ENCODE measurements at places on chromosomes 4 and X.

GRCh38 chr4:162853788-162854187 is 312.9 kb downstream of the NAF1 start:
- no peak for DNase-seq

DNA sequence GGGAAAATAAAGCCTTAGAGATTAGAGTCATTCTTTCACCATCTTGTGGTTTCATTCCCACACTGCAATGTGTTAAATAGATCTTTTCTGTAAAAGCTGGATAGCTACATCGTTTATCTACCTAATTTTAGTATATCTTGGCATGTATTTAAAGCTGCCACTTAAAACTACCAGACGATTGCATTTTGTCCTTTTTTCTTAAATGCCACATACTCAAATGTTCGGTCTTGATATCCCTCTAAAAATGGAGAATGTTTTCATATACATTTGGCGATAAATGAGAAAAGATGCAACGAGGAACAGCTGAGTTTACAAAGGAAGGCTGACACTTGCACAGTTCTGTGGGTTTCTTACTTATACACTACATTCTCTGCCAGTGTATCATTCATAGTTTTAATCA is 148.3 kb downstream of the CENPC start:
- no peak for DNase-seq

- DNase-seq = no peak
These were observed 674 bp downstream of the GNPDA2 start for GRCh38 chr4:44725726-44726037.

- DNase-seq = peak; percentile 60
These were observed at the start of gene PLXNB3 for GRCh38 chrX:153763989-153764755. TSS of gene PLXNB3 (plus strand) at chrX:153764249. CDS start at chrX:153765536, 1,287 bp downstream.

- DNase-seq = no peak
These were observed 342.5 kb upstream of the NOCT start for GRCh38 chr4:138673053-138673452.

GRCh38 chrX:18674417-18674787 is 2.5 kb upstream of the RS1 start:
- no peak for DNase-seq

- no peak for DNase-seq
These were observed 135.3 kb upstream of the VCX2 start for GRCh38 chrX:8306291-8306925.

DNA sequence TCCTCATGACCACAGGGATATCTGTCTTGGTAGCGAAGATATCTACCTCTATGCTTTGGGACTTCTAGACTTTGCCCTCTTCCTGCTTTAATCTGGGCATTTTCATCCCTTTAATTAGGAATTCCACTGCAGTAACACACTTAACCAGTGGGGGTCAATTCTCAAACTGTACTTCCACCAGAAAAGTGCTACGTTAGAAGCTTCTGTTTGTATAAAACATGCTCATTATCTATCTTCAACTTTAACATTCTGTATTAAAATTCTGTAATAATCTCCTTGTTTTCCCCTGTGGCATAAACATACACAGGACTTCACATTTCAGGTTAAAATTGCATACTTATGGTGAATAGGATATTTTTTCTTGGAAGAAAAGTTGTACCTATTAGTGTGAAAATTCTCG is 105.6 kb downstream of the AMMECR1 start:
- no peak for DNase-seq

DNA sequence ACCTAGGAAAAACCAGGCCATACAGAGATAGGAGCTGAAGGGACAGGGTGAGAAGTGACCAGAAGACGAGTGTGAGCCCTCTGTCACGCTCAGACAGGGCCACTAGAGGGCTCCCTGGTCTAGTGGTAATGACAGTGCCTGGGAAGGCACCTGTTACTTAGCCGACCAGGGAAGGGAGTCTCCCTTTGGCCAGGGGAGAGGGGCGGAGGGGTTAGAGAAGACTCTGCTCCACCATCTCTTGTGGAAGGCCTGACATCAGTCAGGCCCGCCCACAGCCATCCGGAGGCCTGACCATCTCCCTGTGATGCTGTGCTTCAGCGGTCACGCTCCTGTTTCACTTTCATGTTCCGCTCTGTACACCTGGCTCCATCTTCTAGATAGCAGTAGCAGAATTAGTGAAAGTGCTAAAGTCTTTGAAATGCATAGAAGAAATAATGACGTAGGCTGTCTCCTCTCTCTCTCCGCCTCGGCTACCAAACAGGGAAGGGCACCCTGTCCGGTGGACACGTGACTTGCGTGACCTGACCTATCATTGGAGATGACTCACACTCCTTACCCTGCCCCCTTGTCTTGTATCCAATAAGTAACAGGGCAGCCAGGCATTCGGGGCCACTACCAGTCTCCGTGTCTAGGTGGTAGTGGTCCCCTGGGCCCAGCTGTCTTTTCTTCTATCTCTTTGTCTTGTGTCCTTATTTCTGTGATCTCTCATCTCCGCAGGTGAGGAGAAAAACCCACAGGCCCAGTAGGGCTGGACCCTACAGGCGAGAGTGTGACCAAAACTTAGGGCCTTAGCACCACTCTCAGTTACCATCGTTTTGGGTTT is 26.7 kb downstream of the HTT-AS start:
- DNase-seq = peak; percentile 23

GRCh38 chrX:7061429-7061828 is 86.1 kb upstream of the STS start:
- no peak for DNase-seq

- DNase-seq = no peak
These were observed 3.8 kb downstream of the FGG start for GRCh38 chr4:154608361-154609252.

GRCh38 chr4:38313999-38314561 is 349.9 kb upstream of the KLF3 start:
- peak; percentile 63 for DNase-seq

- DNase-seq = peak; percentile 81
These were observed 122.5 kb downstream of the PTTG2 start for GRCh38 chr4:38082424-38083385.

DNA sequence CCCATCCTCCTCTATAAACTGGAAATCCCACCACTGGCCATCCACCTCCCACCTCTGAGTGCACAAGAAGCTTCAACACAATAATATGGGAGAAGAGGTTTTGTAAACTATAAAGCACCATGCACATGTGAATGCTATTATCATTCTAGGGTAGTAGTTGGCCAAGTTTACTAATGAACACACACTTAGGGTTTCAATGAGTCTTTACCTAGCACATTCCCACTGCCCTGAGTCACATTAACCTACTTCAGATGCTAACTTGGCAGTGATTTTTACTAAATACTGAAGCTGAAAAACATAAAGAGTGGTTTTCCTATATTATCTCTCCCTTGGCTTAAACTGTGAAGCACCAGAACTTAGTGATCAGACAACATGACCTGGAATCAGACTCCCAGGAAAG is 93.9 kb downstream of the SH3KBP1 start:
- peak; percentile 24 for DNase-seq

GRCh38 chrX:109714340-109714958 is 18.6 kb downstream of the ACSL4 start:
- DNase-seq = peak; percentile 86

DNA sequence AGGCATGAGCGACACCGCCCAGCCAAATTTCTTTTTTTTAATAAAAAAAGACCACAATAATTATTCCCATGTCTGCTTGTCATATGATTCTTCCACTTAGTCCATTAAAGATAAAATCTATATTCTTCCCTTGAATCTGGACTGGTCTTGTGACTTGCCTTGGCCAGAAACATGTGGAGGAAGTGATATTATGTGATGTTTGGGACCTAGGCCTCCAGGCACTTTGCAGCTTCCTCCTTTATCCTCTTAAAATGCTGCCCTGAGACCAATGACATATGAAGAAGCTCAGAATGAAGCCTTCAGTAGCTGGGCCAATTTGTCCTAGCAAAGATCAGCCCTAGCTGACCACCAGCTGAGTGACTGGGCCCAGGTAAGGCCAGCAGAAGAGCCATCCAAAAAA is 250.0 kb downstream of the INPP4B start:
- no peak for DNase-seq

DNA sequence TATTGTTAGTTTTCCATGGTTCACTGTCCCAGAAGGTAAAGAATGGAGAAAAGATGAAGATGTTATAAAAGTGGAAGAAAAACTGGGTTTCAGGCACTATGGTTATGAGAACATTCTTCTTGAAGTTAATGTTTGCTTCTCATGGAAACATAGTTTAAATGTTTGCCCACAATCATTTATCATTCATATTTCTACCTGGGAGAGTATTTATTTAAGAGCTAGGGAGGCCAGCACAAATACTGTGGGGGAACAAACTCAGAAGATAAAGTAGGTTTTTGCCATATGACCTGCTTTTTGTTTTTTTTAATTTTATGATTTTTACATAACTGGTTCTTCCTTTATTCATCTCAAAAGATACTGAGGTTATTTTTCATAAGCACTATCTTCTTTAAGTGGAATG is 96.8 kb downstream of the GC start:
- DNase-seq = no peak

DNA sequence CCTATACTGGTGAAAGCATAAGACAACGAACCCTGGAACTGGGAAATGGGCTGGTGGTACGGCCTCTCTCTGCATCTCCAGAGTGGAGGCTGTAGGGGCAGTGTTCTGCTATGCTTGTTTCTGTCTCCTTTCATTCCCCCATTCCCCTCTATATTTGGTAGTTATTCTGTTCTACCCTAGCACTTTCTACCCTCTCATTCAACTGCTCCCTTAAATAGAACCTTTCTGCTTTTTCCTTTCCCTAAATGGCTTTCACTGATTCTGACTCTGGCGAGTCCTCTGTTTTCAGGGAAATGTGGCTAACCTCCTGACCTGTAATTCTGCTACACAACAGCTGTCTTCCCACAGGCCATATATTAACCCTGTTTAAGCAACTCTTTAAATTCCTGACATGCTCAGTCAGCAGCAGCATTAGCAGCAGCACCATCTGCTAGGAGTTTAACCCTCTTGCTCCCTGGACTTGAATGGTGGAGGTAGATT is 94.2 kb downstream of the CXCL13 start:
- peak; percentile 92 for DNase-seq

DNA sequence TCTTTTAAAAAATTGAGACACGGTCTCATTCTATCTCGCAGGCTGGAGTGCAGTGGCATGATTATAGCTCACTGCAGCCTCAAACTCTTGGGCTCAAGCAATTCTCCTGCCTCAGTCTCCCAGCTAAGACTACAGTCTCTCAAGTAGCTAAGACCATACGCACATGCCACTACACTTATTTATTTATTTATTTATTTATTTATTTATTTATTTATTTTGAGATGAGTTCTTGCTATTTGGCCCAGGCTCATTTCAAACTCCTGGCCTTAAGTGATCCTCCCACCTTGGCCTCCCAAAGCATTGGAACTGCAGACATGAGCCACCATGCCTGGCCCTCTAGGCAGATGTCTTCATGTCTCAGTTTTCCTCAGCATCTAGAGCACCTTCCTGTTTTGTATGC is 482.2 kb downstream of the CFAP47 start:
- no peak for DNase-seq

DNA sequence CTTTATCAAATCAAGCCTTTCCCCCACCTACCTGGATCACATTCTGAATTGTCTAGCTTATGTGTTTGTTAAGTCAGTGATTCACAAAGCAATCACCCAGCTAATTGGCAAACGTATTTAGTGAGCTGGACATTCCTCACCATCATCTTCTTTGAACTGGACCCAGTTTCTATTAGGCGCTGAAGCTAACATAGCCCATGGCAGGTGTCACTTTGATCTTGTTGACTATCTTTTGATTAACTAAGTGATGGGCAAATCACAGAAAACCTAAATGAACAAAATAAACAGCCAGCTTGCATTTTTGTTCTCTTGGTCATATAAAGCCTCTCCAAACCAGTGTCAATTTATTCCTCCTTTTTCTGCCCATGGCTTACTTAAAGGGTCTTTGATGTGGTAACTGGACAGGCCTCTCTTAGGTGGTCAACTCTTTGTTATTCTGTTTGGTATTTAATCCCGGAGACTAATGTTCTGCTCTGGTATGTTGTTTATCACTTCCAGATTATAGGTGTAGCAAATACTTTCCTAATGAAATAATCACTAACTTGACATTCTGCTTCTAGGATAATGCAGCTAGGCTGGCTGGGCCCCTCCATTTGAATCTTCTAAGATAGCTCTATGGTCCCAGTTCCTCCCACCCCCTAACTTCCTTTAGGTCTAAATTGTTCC is 105.3 kb upstream of the SMIM10 start:
- DNase-seq = no peak

DNA sequence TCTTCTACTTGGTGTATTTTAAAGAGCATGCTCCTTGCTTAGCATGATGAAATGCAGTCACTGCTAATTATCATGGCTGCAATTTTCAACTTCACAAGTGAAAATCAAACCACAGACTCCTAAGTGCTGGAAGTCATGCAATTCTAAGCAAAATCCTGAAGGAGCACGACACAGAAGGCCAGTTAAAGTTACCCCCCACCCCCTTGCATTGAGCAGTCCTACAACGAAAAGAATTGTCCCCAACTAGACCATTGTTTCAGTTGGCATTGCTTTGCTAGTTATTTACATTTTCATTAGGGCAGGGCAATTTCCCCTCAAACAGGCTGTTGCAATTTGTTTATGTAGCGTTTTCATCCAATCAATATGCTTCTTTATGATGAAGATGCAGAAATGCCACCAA is 321.2 kb downstream of the PCDH7 start:
- no peak for DNase-seq

GRCh38 chrX:38839944-38840343 is 38.7 kb downstream of the MID1IP1 start:
- DNase-seq = no peak

Data from fibroblast of skin of right quadriceps (primary cell).